ENCODE measurements at places on chromosomes 13 and 19.

GRCh38 chr19:940591-941291 lies 14.9 kb downstream of the ARID3A start:
- DNase-seq = peak; percentile 18

- DNase-seq = no peak
Measured at GRCh38 chr19:5479958-5480357, 24.7 kb downstream of the ZNRF4 start.

- no peak for DNase-seq
Measured at GRCh38 chr13:36193151-36193855, 21.1 kb downstream of the SOHLH2 start.

- no peak for DNase-seq
Measured at GRCh38 chr19:15631817-15632216, 8.9 kb upstream of the CYP4F3 start.

DNA sequence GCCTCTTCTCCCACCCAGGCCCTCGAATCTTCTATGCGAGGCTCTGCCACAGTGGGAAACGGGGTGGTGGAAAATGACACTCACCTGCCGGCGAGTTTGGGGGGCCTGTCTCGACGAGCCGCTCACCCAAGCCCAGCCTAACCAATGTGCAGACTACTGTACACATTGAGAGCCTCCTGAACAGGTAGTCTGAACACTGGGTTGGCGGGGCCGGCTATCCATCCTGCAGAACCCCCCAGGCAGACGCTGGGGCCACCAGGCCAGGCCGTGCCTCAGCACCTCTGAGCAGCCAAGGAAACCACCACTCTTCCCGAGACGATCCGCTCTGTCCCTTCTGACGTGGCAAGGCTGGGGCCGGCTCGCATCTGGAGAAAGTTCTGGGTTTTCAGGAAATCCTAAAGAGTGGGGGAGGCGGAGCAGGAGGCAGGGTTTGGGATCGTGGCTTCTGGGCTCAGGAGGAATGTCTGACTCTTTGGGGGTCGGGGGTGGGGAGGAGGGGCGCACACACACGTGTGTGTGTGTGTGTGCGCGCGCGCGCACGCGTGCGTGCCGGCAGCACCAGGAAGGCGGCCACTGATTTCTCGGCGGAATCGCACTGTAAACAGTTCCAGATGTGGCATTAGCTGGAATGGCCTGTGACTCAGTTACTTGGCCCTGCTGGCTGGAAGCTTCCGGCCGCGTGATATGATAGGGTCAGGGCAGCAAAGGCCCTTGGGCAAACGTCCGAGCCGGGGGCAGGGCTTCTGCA lies 18.5 kb downstream of the TMED1 start:
- DNase-seq = no peak

GRCh38 chr13:71290963-71291841 lies 575.8 kb downstream of the DACH1 start:
- DNase-seq = peak; percentile 18

GRCh38 chr19:29014857-29015436 lies 198.0 kb downstream of the UQCRFS1 start:
- no peak for DNase-seq

DNA sequence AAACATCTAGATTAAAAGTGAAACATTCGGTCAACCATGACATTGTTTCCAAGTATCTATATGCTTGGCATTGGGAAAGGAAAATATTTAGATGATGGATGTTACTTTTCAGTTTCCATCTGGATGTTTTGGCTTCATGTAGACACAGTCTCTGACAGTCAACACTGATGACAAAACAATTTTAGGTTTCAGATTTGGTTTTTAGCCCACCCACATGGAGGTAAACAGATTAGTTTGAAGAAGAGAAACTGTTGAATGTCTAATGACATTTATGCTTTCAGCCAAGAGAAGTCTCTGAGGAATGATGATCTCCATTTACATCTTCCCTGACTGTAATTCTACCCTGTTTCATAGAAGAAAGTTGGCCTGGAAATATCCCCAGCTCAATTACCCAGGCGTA lies 379.1 kb downstream of the SLITRK6 start:
- no peak for DNase-seq

- no peak for DNase-seq
Measured at GRCh38 chr13:73416093-73416492, 357.3 kb downstream of the KLF5 start.

GRCh38 chr19:50992666-50993035 lies 8.8 kb downstream of the KLK8 start:
- DNase-seq = no peak
